ENCODE measurements at places on chromosomes 7 and 10. TPM values are rescaled to one million over a fixed set of nuclear protein-coding genes. Genes with fewer than 3 reads are reported as not detected.

Gene CRPPA
- total RNA-seq = 2.7 TPM

Gene OR2A42
- under 0.01 TPM for total RNA-seq

Gene ACTR3C
- total RNA-seq = 26.4 TPM

DNA sequence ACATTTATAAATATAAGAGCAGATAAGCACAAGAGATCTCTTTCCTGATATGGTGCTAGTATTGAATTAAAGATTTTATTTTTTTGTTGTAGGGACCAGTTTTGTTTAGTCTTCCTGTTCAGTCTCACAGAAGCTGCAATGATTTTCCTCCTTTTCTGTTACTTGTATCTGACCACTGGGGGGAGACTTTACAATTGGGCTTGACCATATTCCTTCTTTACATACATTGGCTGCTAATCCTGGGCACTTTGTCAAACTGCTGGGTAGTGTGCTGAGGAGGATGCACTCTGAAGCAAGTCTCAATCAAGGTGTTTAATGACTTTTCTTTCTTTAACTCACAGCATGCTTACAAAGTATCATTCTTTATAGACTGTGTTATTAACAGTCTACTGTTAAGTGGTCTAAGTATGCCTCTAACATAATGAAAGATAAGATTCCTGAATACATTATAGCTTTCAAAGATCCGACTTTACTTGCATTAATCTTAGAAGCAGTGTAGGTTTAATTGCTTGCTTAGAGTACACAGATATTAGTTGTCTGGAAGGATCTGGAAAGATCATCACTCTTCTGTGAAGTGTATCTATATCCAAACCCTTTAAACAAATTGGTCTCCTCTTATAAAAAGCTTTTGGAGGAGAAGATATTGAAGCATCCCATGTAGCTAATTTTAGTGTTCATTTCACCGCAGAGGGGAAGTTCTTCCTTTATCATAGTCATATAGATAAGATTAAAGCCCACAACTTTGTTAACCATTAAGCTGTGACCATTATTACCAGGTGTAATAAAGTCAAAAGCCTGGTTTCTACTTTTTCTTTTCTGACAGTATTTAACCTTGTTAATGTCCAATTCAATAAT, 3.1 kb downstream of the PALS2 start:
- DNase-seq = peak; percentile 62

GRCh38 chr7:73966941-73967831, 60.8 kb upstream of the ELN start:
- DNase-seq = no peak

- no peak for DNase-seq
Observed at GRCh38 chr10:132028706-132029105, 37.0 kb upstream of the JAKMIP3 start.

Measured in hematopoietic multipotent progenitor cell (in vitro differentiated cells).